ENCODE measurements at places on chromosomes 4 and X. TPM values are rescaled to one million over a fixed set of nuclear protein-coding genes. Genes with fewer than 3 reads are reported as not detected.

Gene GPR34
- total RNA-seq = not detected

DNA sequence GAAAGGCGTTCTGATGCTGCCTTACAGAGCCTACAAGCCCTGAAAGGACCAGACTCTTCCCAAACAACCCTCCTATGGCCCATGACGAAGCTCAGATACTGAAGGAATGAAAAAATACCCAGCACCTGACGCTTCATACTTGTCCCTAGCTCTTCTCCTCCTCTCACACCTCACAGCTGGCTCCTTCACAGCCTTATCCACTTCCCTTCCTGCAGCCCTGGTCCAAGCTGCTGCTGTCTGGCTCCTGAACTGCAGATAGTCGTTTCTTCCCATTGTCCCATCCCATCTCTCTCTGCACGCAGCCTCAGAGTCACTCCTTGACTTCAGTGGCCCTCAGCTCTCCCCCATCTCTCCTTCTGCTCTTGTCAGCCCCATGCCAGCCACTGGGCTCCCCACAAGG is 56.6 kb downstream of the FAM193A start:
- H3K4me3 ChIP-seq = no peak overlapping the region
- H3K27me3 ChIP-seq = no peaks in the 10 kb centered on the region
- DNase-seq = no peak
- peaks cover 17% of the 10 kb centered on the region for H3K36me3 ChIP-seq
- H3K27ac ChIP-seq = no peak overlapping the region

GRCh38 chr4:161856711-161857326 is 307.0 kb downstream of the FSTL5 start:
- no peaks in the 10 kb centered on the region for H3K36me3 ChIP-seq
- H3K27ac ChIP-seq = no peak overlapping the region
- no peaks in the 10 kb centered on the region for H3K27me3 ChIP-seq
- H3K4me1 ChIP-seq = no peaks in the 10 kb centered on the region
- DNase-seq = no peak

GRCh38 chrX:129720741-129721140 is 18.0 kb upstream of the XPNPEP2 start:
- H3K27me3 ChIP-seq = no peaks in the 10 kb centered on the region
- no peaks in the 10 kb centered on the region for H3K4me1 ChIP-seq
- H3K4me3 ChIP-seq = no peak overlapping the region
- no peaks in the 10 kb centered on the region for H3K36me3 ChIP-seq
- no peak overlapping the region for H3K27ac ChIP-seq
- DNase-seq = no peak

GRCh38 chr4:13430834-13431568 is 53.1 kb downstream of the RAB28 start:
- peaks cover 5% of the 10 kb centered on the region for H3K4me1 ChIP-seq
- no peaks in the 10 kb centered on the region for H3K27me3 ChIP-seq
- H3K27ac ChIP-seq = no peak overlapping the region

GRCh38 chr4:167897116-167897515 is 195.2 kb upstream of the ANXA10 start:
- H3K36me3 ChIP-seq = no peaks in the 10 kb centered on the region
- H3K4me3 ChIP-seq = no peak overlapping the region
- no peaks in the 10 kb centered on the region for H3K27me3 ChIP-seq
- no peaks in the 10 kb centered on the region for H3K4me1 ChIP-seq
- no peak overlapping the region for H3K27ac ChIP-seq

Measured in CD4-positive, CD25-positive, alpha-beta regulatory T cell (primary cell).